ENCODE measurements at places on chromosomes 3 and 15.
A peak's percentile ranks its signal among the peaks of the same experiment; 100 is the strongest.

- DNase-seq, result no peak
These were observed 813.6 kb upstream of the ALCAM start for GRCh38 chr3:104553121-104553520.

DNA sequence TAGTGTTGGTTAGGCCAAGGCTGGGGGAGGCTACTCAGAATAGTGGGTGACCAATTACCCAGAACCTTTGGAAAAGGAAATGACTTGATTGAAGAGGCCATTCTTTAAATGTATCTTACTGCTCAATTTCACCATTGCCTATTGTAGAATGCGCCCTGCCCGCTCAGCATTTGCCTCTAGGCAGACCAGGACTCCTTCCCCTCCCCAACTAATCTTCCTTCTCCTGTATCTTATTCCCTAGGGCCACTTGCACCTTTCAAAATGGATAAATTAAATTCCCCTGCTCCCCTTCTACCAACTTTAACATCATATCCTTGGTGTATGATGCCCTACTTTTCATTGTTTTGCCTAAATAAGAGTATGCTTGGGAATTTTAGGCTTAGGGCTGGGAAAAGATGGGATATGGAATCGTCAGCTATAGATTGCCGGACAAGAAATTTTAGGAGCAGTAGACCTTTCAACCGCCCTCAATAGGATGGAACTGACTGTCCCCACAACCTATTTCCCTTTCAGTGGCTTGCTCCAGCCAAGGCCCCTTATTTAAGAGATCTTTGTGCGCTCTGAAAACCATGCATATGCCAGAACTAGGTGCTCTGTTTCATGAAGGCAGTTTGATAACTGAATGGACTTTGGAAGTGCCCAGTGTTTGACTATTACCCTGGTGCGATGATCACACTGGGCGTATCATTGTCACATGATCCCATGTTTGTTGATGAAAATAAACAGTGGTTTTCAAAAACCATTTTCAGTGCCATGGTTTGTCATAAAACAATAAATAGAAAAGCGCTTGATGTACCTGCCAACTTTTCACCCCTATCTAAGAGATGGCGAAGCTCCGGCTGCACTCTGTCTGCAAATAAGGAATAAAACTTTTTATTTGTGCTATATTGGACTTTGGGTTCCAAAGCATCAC lies 74.3 kb upstream of the TSEN2 start:
- DNase-seq, result no peak

DNA sequence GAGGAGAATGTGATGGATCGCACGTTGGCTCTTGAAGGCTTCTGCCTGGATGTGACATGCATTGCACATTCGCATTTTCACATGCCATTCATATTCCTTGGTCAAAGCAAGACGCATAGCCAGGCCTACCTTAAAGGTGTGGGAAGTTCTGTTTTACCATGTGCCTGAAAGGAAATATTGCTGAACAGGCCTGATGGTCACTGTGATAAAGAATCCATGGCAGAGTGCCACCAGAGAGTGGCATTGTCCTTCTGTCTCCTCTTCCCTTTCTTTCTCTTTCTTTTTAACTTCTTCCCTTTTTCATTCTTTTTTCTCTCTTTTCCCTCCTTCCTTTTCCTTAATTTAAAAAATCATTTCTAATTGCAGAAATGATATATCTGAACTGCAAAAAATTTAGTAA lies 15.9 kb upstream of the MITF start:
- DNase-seq, result no peak

DNA sequence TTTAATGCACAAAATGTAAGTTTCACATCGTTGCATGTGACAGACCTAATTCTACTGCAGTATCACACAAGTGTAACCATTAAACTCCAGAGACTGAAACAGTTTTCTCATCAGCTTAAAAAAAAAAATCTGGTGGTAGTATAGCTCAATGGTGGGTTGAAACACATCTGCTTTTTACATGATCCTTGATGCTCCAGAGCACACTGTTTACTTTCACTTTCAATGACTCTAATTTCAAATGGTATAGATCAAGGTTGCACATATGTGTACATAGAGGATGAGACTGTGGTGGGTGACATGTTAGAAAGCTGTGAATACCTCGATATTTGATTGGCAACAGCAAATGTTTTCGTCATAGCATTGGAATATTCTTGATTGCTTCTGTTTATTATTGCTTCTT lies 22.4 kb downstream of the MCTP2 start:
- DNase-seq, result no peak

- DNase-seq, result no peak
These were observed 1.7 kb downstream of the NT5DC2 start for GRCh38 chr3:52531860-52532516.

DNA sequence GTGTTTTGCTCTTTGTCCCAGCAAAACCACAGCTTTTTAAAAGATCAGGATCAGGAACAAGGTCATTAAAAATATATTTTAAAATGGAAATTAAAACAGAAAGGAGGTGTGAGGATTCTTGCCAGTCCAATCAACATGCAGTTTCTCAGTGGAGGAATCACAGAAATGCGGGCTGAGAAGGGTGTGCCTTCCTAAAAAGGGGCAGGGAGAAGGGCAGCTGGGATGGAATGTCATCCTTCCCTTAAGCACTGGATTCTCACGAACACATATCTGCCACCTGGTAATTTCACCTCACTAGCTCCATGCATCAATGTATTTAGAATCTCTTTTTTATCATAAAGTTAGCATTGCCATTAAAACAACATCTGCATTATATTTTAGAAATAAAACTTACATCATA lies 21.4 kb downstream of the ABI3BP start:
- no peak for DNase-seq

GRCh38 chr3:190840146-190840545 lies 22.3 kb downstream of the GMNC start:
- DNase-seq, result no peak

DNA sequence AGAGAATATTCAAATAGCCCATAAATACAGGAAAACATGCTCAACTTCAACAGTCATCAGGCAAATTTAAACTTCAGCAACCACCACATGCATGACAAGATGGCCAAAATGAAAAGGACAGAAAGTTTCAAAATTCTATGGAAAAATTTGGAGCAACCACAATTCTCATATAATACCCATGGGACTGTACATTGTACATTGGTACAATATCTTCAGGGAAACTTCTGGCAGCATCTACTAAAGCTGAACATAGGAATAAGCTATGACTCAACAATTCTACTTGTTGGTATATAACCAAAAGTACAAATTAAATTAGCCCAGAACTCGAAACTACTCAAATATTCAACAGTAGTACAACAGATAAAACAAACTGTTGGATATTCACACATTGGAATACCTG lies 847.6 kb downstream of the TBL1XR1 start:
- no peak for DNase-seq

- no peak for DNase-seq
These were observed 305.6 kb upstream of the STT3B start for GRCh38 chr3:31227131-31227562.

DNA sequence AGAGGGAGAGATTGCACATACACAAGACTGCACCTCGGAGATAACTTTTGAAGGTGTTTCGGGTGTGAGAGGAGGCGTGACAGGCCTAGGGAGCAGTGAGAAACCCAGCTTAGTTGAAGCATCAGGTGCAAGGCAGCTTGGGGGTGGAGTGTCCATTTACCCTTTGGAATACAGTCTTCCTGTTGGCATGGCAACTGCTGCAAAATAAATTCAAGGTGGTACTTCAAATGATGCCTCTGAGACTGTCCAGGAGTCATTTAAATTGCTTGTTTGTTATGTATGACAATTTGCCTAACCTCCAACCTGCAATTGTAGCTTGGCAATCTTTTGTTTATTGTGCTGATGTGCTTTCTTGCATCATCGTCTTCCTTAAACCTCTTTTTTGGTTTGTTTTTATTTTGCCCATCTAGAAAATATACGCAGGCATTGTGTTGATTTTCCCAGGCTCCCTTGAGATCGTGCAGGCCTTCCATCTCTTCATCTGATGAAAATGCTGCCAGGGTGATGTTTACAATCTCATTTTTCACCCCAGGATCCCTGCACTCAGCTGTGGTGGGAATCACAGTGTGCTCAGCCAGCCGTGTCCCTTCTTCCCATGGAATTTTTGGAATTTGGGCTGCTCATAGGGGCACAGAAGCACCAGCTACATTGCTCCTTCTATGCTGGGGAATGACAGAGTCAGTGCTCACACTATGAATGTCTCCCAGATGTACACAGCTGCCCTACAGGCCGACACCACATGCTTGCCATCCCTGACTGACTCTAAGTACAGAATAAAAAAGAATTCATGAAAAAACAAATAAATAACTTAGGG lies 583.1 kb upstream of the CFAP20DC start:
- no peak for DNase-seq

DNA sequence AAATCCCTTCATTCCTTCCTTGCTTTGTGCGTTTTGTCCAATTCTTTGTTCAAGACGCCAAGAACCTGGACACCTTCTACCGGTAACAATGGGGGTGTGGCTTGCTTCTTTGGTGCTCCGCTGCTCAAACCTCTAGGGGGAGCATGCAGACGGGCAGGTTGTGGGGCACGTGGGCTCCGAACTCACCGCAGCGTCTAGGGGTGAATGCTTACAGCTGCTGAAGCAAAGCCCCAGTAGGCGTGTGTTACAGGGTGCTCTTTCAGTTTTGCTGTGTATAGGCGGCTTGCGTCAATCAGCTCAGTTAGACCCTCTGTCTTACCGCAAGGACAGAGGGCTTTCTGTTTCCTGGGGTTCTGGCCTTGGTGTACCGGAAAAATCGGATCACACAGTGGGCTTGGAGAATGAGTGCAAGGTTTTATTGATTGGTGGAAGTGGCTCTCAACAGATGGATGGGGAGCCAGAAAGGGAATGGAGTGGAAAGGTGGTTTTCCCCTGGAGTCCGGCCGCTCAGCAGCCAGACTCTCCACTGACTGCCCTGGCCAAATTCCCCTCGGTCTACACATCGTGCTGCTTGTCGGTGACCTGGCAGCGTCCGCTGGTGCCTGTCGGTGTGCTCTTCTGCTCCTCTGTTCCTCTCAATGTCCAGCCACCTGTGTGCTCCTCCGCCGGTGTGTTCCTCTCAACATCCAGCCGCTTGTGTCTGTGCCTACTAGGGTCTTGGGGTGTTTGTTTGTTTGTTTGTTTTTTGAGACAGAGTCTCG lies 1.2 kb upstream of the LRRC34 start:
- peak; percentile 65 for DNase-seq

- DNase-seq, result no peak
These were observed 5.4 kb upstream of the ACP3 start for GRCh38 chr3:132311841-132312240.

- DNase-seq, result no peak
These were observed 10.3 kb downstream of the ALG1L2 start for GRCh38 chr3:130091958-130092357.

- DNase-seq, result no peak
These were observed 41.3 kb downstream of the METTL6 start for GRCh38 chr3:15385901-15386653.

DNA sequence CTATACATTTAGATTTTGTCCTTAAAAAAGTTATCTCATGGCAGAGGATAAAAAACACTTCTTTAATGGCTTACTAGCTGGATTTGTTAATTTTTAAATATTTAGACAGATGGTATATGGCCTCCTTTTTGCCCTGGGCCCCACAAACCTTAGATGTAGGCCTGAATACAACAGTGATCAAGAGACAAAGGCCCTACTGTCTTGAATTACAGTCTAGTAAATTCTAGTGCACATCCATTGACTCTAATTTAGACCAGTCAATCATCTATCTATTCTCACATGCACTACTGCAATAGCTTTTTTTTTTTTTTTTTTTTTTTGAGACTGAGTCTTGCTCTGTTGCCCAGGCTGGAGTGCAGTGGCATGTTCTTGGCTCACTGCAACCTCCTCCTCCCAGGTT lies 452.8 kb downstream of the FHIT start:
- no peak for DNase-seq

GRCh38 chr15:63181648-63182047 lies 7.8 kb upstream of the RAB8B start:
- DNase-seq, result no peak
